ENCODE measurements at places on chromosomes 5 and 9.

DNA sequence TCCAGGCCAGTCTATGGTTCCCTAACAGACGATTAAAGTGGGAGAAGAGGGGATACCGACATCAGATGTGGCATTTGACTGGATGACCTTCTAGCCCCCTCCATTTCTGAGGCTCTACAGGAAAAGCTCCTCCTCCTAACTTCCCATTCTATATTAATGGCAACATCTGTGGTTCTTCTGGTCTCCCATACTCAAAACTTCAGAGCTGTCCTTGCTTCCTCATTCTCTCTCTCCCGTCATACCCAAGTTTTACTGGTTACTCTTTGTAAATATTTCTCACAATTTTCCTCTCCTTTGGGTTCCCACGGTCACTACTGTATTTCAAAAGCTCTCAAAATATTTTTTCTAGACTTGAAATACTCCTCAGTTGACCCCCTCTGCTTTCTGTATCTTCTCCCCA, 36.0 kb upstream of the IL7R start:
- peak; percentile 56 for DNase-seq

- DNase-seq, result no peak
Measured at GRCh38 chr5:7533941-7534340, 138.0 kb downstream of the ADCY2 start.

- DNase-seq, result no peak
Measured at GRCh38 chr5:125236981-125237380, 490.5 kb upstream of the ZNF608 start.

GRCh38 chr9:33025572-33026342, 684 bp downstream of the DNAJA1 start:
- peak; percentile 20 for DNase-seq

DNA sequence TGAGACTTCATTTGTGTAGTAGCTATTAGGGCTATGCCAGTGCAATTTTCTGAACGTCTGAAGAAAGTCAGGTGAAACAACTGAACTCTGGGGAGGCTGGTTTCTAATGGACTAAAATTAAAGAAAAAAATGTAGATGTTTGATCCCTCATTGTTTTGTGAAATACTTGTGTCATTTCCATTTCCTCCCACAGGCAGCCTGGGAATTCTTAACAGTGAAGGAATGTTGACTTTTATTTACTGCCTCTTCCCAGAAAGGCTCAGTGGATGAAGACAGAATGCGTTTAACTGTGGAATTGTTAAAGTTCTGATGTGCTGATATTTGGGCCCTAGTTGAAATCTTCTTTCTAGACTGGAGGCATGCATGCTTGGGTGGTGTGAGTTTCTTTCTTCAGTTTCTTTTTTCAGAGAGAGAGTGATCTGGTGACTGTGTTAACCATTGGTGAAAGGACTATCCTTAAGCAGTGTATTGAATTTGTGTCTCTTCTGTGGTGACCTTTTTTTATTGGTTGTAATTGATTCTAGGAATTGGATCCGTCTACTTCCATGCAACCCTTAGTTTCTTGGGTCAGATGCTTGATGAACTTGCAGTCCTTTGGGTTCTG, 15.5 kb downstream of the ACER2 start:
- DNase-seq, result no peak

- DNase-seq, result no peak
Measured at GRCh38 chr5:36786448-36787012, 90.0 kb upstream of the NIPBL start.

DNA sequence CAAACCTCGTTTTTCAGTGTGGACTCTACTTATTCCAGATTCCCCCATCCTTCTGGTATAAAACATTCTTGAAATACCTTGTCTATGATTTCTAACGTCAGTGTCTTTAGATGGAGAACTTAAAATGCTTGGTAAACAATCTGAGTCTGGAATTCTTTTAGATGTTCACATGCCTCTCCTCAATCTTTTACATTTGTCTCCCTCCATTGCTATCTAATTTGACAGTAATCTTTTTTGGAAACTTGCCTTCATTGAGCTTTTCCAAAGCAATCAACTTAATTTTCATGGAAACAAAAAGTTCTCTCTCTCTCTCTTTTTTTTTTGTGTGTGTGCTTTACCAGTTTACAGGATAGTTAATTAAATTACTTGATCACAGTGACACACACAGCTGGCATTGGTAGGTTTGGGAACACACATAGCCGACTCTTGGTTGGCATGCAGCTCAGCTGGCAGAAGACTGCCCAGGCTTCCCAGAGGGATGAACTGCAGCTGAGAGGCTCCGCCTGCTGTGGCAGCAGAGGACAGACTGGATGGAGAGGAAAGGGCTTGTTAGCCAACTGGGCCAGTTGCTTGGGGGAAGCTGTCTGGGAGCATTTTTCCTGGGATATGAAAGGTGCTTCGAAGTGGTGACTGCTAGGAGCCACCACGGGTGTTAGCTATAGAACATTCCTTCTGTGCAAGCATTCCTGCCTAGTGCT, 271.3 kb downstream of the ZSWIM6 start:
- no peak for DNase-seq

All from AML-193 (cell line).